ENCODE measurements at places on chromosomes 7 and 10. TPM values are rescaled to one million over a fixed set of nuclear protein-coding genes. Genes with fewer than 3 reads are reported as not detected.
A peak's percentile ranks its signal among the peaks of the same experiment; 100 is the strongest.

ENTPD1 gene
- 23.5 TPM for total RNA-seq

IL6 gene
- 1.6 TPM for total RNA-seq

DNA sequence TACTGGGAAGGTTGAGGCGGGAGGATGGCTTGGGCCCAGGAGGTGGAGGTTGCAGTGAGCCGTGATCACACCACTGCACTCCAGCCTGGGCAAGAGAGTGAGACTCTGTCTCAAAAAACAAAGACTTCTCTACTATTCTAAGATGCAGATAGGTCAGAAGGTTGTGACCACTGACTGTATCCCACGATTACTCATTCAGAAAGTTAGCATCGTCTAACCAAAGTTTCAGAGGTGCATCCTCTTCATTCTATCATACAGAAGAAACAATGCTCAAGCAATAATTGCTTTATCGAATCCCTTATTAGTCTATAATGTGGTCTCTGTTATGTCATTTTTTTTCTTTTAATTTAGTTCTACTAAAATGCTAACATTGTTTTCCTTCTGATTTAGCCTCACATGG, 348.7 kb upstream of the LRGUK start:
- no peak for DNase-seq
- no peak overlapping the region for H3K27ac ChIP-seq
- no peaks in the 10 kb centered on the region for H3K4me1 ChIP-seq
- no peak overlapping the region for H3K4me3 ChIP-seq
- H3K27me3 ChIP-seq: no peaks in the 10 kb centered on the region

NANOS1 gene
- total RNA-seq: not detected

- H3K4me3 ChIP-seq: no peak overlapping the region
- peak; percentile 37 for DNase-seq
- no peak overlapping the region for H3K27ac ChIP-seq
- H3K36me3 ChIP-seq: no peaks in the 10 kb centered on the region
- no peaks in the 10 kb centered on the region for H3K4me1 ChIP-seq
Observed at GRCh38 chr7:129522088-129522970, 20.0 kb downstream of the SMKR1 start.

DNA sequence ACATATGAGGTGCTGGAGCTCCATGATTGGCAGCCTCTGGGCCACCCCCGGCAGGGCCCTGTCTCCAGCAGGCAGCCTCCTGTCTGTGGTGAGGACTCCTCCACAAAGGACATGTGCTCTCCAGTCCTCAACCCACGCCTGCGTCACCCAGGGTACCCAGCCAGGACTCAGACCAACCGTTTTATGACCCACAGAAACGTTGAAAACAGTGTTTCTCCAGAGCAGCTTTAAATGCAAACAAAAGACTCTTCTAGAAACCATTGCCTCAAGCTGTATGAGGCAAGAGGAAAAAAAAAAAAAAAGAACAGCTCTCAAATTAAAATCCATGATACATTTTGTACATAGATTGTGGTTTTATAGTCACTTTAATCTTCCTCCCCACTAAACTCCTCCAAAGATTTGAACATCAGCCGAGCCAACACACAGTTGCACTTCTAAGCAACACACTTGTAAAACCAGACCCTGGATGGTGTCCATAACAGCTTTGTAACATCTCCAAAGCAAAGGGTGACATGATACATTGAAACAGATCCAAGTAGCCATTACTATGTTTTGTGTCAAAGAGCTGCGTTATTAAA, 175.0 kb upstream of the LYZL2 start:
- H3K4me3 ChIP-seq: no peak overlapping the region
- H3K27ac ChIP-seq: peak overlapping the region; percentile 53
- DNase-seq: no peak
- no peaks in the 10 kb centered on the region for H3K36me3 ChIP-seq
- H3K27me3 ChIP-seq: no peaks in the 10 kb centered on the region

CNPY1 gene
- not detected for total RNA-seq

ZPBP gene
- total RNA-seq: not detected

- H3K27me3 ChIP-seq: no peaks in the 10 kb centered on the region
- H3K27ac ChIP-seq: no peak overlapping the region
- H3K36me3 ChIP-seq: no peaks in the 10 kb centered on the region
Observed at GRCh38 chr7:29328045-29328444, 133.5 kb downstream of the CHN2 start.

GOLGA7B gene
- total RNA-seq: 1.4 TPM

DNA sequence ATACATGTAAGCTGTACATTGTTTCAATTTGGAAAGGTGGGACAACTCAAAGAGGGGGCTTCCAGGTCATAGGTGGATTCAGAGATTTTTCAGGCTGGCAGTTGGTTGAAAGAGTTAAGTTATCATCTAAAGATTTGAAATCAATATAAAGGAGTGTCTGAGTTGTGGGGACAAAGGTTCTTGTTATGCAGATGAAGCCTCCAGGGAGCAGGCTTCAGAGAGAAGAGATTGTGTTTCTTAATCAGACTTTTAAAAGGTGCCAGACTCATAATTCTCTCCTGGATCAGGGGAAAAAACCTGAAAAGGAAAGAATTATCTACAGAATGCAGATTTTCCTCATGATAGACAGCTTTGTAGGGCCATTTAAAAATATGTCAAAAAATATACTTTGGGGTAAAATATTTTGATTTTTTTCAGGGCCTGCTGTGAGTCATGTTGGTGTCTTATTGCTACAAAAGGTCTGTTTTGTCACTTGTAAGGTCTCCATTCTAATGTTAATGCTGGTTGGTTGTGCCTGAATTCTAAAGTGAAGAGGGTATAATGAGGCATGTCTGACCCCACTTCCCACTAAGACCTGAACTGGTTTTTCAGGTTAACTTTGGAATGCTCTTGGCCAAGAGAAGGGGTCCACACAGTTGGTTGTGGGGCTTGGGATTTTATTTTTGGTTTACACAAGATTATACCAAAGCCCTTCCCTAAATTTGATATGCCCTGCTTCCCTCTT, 52.7 kb upstream of the PRSS1 start:
- H3K27me3 ChIP-seq: no peaks in the 10 kb centered on the region
- H3K36me3 ChIP-seq: no peaks in the 10 kb centered on the region
- no peak for DNase-seq
- no peaks in the 10 kb centered on the region for H3K4me1 ChIP-seq

LRRC72 gene
- not detected for total RNA-seq

DNA sequence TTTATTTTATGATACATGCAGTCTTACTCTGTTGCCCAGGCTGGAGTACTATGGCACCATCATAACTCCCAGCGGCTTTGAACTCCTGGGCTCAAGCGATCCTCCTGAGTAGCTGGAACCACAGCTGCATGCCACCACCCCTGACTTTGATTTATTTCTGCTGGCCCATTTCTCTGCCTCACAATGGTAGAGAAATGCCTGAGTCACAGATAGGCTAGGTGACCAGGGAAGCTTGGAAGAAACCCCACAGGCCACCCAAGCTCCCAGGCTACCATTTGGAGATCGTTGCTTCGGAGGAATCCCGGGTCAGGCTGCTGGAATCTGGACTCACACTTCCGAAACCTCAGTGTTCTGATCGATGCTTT, 17.4 kb upstream of the BAIAP2L1 start:
- H3K36me3 ChIP-seq: no peaks in the 10 kb centered on the region
- H3K4me1 ChIP-seq: peaks cover 2% of the 10 kb centered on the region
- no peak overlapping the region for H3K4me3 ChIP-seq
- H3K27ac ChIP-seq: no peak overlapping the region

DNA sequence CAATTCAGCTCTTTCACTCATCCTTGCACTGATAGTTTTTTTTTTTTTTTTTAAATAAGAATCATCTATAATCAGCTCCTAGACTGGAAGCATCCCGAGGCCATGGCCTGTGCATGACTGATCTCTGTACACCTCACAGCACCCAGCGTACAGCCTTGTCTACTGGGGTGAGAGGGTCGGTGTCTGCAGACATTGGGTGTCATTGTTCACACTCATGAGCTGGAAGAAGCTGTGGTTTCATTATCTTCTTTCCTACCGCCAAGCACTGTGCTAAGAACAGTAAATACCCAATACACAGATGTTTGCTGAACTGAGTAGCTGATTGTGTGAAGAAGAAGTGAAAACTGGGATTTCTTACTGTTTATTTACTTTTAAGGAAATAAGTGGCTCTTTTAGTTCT, 123.6 kb downstream of the CLEC2L start:
- H3K27ac ChIP-seq: peak overlapping the region; percentile 81
- no peak for DNase-seq
- no peaks in the 10 kb centered on the region for H3K36me3 ChIP-seq
- H3K4me3 ChIP-seq: no peak overlapping the region
- H3K4me1 ChIP-seq: peaks cover 55% of the 10 kb centered on the region

All from upper lobe of left lung (tissue), 6 donors.